ENCODE measurements at places on chromosomes 6 and 20. TPM values are rescaled to one million over a fixed set of nuclear protein-coding genes. Genes with fewer than 3 reads are reported as not detected.

ZNF334 gene
- total RNA-seq = 0.22 TPM

NNAT gene
- not detected for total RNA-seq

PARD6B gene
- 0.26 TPM for total RNA-seq

PDYN gene
- not detected for total RNA-seq

MLIP gene
- total RNA-seq = 1.5 TPM

SLC17A3 gene
- not detected for total RNA-seq

SRMS gene
- not detected for total RNA-seq

DNAH8 gene
- under 0.01 TPM for total RNA-seq

TMEM244 gene
- total RNA-seq = not detected

COL9A3 gene
- 1.3 TPM for total RNA-seq

CST5 gene
- total RNA-seq = not detected

BCAS1 gene
- not detected for total RNA-seq

GNAS-AS1 gene
- not detected for total RNA-seq

HRH3 gene
- total RNA-seq = not detected

WFDC12 gene
- not detected for total RNA-seq

EDN1 gene
- 88.5 TPM for total RNA-seq

OR2H1 gene
- total RNA-seq = not detected

GJA10 gene
- not detected for total RNA-seq

OPRL1 gene
- total RNA-seq = 1.6 TPM

ID1 gene
- total RNA-seq = 1,208 TPM

CALHM6 gene
- 4.2 TPM for total RNA-seq

MUC21 gene
- total RNA-seq = not detected

SLC26A8 gene
- not detected for total RNA-seq

TINAG gene
- not detected for total RNA-seq

MOXD1 gene
- total RNA-seq = 0.22 TPM

RPP40 gene
- 21.7 TPM for total RNA-seq

TNFRSF6B gene
- 1.8 TPM for total RNA-seq

GSTA3 gene
- total RNA-seq = not detected

TUBB1 gene
- not detected for total RNA-seq

MICB gene
- total RNA-seq = 7.5 TPM

PACRG gene
- 0.09 TPM for total RNA-seq

THBS2 gene
- total RNA-seq = 0.26 TPM

SULF2 gene
- total RNA-seq = 127 TPM

PAX1 gene
- total RNA-seq = not detected

PNISR gene
- total RNA-seq = 57.2 TPM

DEFB124 gene
- not detected for total RNA-seq

RFX6 gene
- total RNA-seq = not detected

PPP1R16B gene
- total RNA-seq = 183 TPM

SEMG1 gene
- not detected for total RNA-seq

Data from dermis lymphatic vessel endothelial cell (primary cell).